ENCODE measurements at places on chromosomes 11 and 22.

DNA sequence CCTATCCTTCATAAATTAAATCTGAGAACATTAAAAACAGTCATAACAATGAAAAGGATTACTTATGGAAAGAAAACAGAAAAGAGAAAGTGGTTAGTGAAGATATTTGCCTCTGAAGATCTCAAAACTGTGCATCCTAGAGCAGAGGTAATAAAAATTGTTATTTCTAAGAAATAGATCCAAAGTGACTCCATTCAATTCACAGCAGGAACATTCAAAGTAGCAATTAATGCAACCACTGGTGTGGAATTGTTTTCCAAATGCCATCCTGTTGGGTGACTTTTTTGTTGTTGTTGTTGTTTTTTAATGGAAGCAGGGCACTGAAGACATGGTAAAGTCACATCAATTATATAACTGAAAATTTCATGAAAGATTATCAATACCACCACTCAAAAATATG lies 1139.5 kb upstream of the CCDC90B start:
- DNase-seq: no peak

- DNase-seq: no peak
These were observed 217.9 kb downstream of the DSCAML1 start for GRCh38 chr11:117579161-117579560.

- DNase-seq: no peak
These were observed 3.9 kb downstream of the FDX1 start for GRCh38 chr11:110433393-110434333.

DNA sequence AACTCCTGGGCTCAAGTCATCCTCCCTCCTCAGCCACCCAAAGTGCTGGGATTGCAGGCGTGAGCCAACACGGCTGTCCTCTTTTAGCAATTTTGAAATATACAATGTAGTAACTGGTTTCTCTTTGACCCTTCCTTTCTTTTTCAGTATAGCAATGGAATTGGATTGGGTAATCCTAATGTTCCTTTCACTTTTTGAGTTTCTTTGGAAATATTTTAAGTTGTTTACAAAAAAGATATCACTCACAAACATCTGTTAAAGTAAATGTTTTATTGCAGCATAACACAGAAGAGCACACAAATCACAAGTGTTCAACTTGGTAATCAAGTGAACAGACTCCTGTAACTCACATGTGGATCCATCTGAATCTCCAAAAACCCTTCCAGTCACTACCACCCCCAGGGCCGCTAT lies 44.6 kb upstream of the EP300 start:
- DNase-seq: no peak

- no peak for DNase-seq
These were observed 16.8 kb downstream of the TPST2 start for GRCh38 chr22:26573026-26573662.

DNA sequence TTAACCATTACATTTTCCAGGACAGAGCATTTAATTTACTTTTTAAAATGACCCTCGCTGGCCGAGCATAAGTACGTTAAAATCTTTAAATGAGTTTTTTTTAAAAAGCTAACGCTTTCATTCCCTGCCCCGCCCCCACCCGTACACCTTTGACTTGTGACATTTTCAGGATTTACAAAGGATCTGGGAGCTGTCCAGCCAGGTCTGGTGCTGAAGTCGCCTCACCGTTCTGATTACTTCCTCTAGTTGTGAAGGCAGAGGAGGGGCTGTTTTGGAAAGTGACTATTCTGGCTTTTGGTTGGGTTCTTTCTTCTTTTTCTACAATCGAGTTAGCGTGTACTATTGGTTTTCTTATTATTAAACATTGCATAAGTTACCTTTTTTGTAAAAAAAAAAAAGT lies 2.9 kb downstream of the C11orf87 start:
- no peak for DNase-seq

Data from vagina (tissue), 2 donors.